Articular chondrocyte of knee joint (primary cell): ENCODE measurements at places on chromosomes 3 and 15. TPM values are rescaled to one million over a fixed set of nuclear protein-coding genes. Genes with fewer than 3 reads are reported as not detected.

Gene TF
- total RNA-seq: 0.43 and 0.52 TPM in 2 replicates

Gene TRPC1
- total RNA-seq: 29.0 and 40.8 TPM in 2 replicates

Gene CYP8B1
- total RNA-seq: not detected in 2 replicates

Gene TUSC7
- total RNA-seq: not detected in 2 replicates

Gene GOLGA8T
- total RNA-seq: not detected in 2 replicates

Gene NDN
- total RNA-seq: 71.0 and 81.0 TPM in 2 replicates

Gene STARD9
- 4.5 and 4.7 TPM in 2 replicates for total RNA-seq

Gene MESP2
- 0.32 and 0.78 TPM in 2 replicates for total RNA-seq

Gene SECISBP2L
- 73.5 and 94.7 TPM in 2 replicates for total RNA-seq
